ENCODE measurements at places on chromosomes 3 and 15. TPM values are rescaled to one million over a fixed set of nuclear protein-coding genes. Genes with fewer than 3 reads are reported as not detected.
A peak's percentile ranks its signal among the peaks of the same experiment; 100 is the strongest.

The PPP2R3A gene
- 32.9 TPM for total RNA-seq

The ARL13B gene
- total RNA-seq: 14.0 TPM

The CPNE9 gene
- not detected for total RNA-seq

The NXPE3 gene
- total RNA-seq: 12.8 TPM

The XRN1 gene
- total RNA-seq: 38.8 TPM

The UBA3 gene
- 68.6 TPM for total RNA-seq

DNA sequence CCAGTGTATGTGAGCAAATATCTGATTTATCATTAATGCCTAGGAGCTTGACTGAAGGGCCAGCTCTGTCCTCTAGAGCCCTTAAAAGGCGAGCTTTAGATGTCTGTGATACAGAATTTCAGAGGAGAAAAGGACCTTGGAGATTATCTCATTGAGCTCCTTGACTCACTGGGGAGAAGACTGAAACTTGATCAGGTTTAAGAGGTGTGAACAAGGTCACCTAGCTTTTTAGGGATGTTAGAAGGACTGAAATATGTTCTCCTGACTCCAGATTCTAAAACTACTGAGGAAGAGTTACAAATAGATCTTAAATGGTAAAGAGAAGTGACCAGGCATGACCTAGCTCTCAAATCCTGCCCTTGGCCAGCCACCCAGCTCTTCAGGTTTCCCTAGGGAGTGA is 193.7 kb upstream of the BHLHE40 start:
- H3K4me3 ChIP-seq: no peak overlapping the region
- no peaks in the 10 kb centered on the region for H3K27me3 ChIP-seq
- no peak for DNase-seq
- H3K36me3 ChIP-seq: peaks cover 16% of the 10 kb centered on the region
- H3K27ac ChIP-seq: no peak overlapping the region

DNA sequence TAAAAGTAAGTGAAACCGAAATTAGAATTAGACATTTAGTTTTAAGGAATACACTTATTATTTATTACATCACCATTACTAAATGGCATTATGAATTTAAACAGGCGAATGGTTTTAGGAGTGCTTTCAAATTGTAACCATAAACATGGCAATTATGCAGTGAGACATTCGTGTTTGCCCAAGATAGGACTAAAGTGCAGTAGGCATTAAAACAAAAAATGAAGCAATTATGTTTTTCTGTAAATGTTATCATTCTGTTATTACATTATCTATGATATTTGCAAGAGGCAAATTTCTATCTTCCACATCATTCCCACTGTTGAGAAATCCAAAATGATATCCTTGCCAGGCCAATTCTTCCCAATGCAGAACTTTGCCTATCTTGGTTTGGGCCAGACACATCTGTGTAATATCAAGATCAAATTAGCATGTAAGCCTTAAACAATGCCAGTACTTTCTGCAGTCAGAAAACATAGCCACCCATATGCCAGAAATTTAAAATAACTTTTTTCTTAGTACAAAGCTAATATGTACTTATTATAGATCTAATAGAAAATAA is 156.9 kb downstream of the ATP8B4 start:
- H3K36me3 ChIP-seq: no peaks in the 10 kb centered on the region
- no peak overlapping the region for H3K4me3 ChIP-seq
- H3K27me3 ChIP-seq: no peaks in the 10 kb centered on the region

GRCh38 chr15:57607570-57608000 is 15.9 kb downstream of the MYZAP start:
- DNase-seq: no peak
- H3K36me3 ChIP-seq: no peaks in the 10 kb centered on the region
- no peak overlapping the region for H3K4me3 ChIP-seq

GRCh38 chr15:88994286-88994685 is 81.1 kb upstream of the MFGE8 start:
- no peak for DNase-seq
- H3K27me3 ChIP-seq: no peaks in the 10 kb centered on the region
- no peak overlapping the region for H3K4me3 ChIP-seq
- no peaks in the 10 kb centered on the region for H3K4me1 ChIP-seq
- H3K27ac ChIP-seq: no peak overlapping the region

DNA sequence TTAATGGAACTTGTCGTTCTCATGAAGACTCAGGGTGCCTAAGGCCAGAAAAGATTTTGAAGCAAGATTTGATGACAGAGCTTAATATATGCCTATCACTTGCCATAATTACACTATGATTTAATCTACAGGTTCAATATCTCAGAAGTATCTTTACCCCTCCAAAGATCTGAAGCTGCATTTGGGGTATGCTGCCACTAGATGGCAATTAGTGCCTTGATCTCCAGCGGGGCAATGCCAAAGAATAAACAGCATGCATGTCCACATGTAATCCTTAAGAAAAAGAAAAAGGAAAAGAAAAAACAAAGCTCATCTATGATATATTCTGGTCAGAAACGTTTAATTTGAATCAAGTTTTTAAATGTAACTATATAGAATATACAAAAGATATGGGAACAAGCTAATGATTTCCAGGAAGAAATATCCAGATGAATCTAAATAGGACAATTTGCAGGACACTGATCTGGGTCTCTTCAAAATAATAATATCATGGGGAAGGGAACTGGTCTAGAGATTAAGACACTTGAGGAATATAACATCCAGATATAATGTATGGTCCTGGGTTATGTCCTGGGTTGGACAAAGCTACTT is 55.0 kb upstream of the SOX14 start:
- no peak overlapping the region for H3K4me3 ChIP-seq
- no peaks in the 10 kb centered on the region for H3K27me3 ChIP-seq
- no peaks in the 10 kb centered on the region for H3K4me1 ChIP-seq
- no peaks in the 10 kb centered on the region for H3K36me3 ChIP-seq
- DNase-seq: no peak

- peaks cover 53% of the 10 kb centered on the region for H3K36me3 ChIP-seq
- H3K27ac ChIP-seq: no peak overlapping the region
- no peak for DNase-seq
- no peak overlapping the region for H3K4me3 ChIP-seq
- H3K27me3 ChIP-seq: no peaks in the 10 kb centered on the region
Observed at GRCh38 chr3:184300378-184300720, 1.3 kb downstream of the PSMD2 start.

- DNase-seq: peak; percentile 65
- H3K4me3 ChIP-seq: peak overlapping the region; percentile 63
- H3K4me1 ChIP-seq: peaks cover 69% of the 10 kb centered on the region
- peak overlapping the region; percentile 92 for H3K27ac ChIP-seq
- no peaks in the 10 kb centered on the region for H3K36me3 ChIP-seq
Observed at GRCh38 chr3:48428088-48428571, 1.8 kb downstream of the PLXNB1 start.

DNA sequence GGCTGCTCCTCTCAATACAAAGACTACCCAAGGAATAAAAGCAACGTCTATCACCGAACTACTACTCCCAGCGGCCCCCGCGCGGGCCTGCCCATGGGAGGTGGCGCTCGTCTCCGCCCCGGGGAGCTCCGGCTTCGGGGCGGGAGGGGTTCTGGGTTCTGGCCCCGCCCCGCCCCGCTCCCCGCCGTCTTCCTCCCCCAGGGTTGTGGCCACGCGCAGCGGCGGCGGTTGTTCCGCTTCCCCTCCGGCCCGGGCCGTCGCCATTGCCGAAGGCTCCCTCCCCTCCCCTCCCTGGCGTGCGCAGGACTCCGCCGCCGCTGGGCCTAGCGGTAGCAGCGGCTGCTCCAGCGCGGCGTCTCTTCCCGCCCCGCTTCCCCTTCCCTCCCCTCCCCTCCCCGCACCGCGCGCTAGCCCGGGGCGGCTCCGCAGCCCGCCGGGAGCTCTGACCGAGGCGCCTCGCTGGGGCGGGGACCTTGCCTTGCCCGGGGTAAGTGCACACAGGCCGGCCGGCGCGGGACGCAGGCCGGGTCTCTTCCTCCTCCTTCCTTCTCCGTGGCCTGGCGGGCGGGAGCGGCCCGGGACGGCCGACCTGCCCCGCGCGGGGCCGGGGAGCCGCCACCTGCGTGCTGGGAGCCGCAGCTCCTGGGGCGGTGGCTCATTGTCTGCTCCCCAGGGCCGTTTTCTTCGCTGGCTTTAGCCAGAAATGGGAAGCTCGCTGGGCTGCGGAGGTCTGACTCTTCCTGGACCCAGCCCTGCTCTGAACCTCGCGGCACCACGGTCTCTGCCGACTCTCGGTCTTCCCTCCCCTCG is at the start of gene PAK2:
Gene PAK2 (plus strand): TSS at position 187 of the 810 bp plus-strand sequence. CDS start 42,790 bp downstream, outside the sequence.
- peak within 1 kb of the TSS; percentile 96 for H3K27ac ChIP-seq
- H3K4me1 ChIP-seq: peaks cover 21% of the 10 kb centered on the region
- DNase-seq: peak; percentile 94
- no peaks in the 10 kb centered on the region for H3K36me3 ChIP-seq
- peak within 1 kb of the TSS; percentile 90 for H3K4me3 ChIP-seq

DNA sequence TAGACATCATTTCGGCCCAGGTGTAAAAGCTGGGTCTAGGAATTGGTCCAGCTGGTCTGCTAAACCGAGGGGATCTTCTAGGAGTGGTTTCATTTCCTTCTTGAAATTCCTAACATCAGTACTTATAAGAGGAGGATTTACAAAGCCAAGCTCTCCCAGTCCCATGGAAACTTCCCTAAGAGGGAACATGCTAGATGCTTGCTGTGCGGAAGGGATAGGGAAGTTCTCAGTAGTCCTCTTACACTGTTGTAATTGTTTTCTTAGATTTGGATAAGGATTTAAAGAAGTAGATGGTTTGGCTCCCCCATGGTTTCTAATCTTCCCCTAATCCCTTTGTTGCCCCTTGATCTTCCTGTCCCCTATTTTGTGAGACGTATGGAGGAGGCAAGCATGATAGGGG is 89.7 kb upstream of the XCR1 start:
- no peak for DNase-seq
- H3K27ac ChIP-seq: no peak overlapping the region
- no peak overlapping the region for H3K4me3 ChIP-seq
- H3K27me3 ChIP-seq: no peaks in the 10 kb centered on the region
- no peaks in the 10 kb centered on the region for H3K36me3 ChIP-seq

DNA sequence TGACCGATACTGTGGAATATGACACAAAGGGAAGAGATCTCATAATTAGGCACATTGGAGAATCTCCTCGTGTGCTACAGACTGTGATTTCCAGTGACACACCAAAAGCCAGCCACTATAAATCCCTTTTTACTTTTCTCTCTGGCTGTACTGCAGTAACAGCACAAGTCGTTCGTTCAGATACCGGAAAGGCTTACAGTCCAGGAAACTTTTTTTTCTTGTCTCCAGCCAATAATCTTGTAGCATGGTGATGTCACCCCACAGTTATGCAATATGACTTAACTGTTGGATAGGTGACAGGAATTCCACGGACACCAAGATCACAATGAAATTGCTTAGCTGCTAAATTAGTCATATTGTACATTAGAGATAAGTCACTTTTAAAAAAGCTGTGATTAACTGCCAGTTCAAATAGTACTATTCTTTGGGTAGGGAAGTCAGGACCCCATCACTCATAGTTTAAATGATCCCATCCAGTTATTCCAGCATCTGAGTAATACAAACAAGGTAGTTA is 36.3 kb upstream of the TSC22D2 start:
- peak; percentile 77 for DNase-seq
- H3K36me3 ChIP-seq: no peaks in the 10 kb centered on the region
- H3K4me1 ChIP-seq: peaks cover 28% of the 10 kb centered on the region
- H3K27me3 ChIP-seq: no peaks in the 10 kb centered on the region
- peak overlapping the region; percentile 91 for H3K27ac ChIP-seq

GRCh38 chr3:120163026-120163425 is 68.8 kb upstream of the GSK3B start:
- H3K4me3 ChIP-seq: no peak overlapping the region
- H3K27me3 ChIP-seq: no peaks in the 10 kb centered on the region
- no peak for DNase-seq
- H3K36me3 ChIP-seq: no peaks in the 10 kb centered on the region

GRCh38 chr15:47334805-47335535 is 382.3 kb upstream of the SEMA6D start:
- no peak for DNase-seq
- no peak overlapping the region for H3K4me3 ChIP-seq
- H3K27ac ChIP-seq: no peak overlapping the region
- no peaks in the 10 kb centered on the region for H3K36me3 ChIP-seq
- H3K27me3 ChIP-seq: no peaks in the 10 kb centered on the region

DNA sequence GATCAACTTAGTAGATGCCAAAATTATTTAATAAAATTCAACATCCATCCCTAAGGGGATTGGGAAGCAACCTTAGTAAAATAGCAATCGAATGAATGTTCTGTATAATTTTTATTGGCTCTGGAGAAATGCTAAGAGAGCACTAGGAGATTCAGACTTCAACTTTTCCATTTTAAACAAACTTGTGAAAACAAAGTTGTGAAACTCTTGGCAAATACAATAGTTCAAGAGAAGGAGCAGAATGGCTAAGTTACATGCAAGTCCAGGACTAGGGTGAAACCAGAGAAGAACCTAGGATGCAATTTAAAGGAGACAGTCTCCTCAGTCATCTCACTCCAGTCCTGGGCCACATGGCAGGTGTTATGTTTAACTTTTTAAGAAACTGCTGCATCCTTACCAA is 16.7 kb upstream of the ZNF280D start:
- peak overlapping the region; percentile 2 for H3K27ac ChIP-seq
- no peak for DNase-seq
- H3K27me3 ChIP-seq: no peaks in the 10 kb centered on the region
- no peaks in the 10 kb centered on the region for H3K36me3 ChIP-seq

- H3K36me3 ChIP-seq: peaks cover 44% of the 10 kb centered on the region
- H3K4me1 ChIP-seq: peaks cover 57% of the 10 kb centered on the region
- no peak overlapping the region for H3K4me3 ChIP-seq
- H3K27ac ChIP-seq: peak overlapping the region; percentile 52
Observed at GRCh38 chr3:111910806-111911205, 51.7 kb downstream of the PHLDB2 start.

- no peak for DNase-seq
- H3K4me3 ChIP-seq: no peak overlapping the region
- H3K4me1 ChIP-seq: no peaks in the 10 kb centered on the region
- H3K36me3 ChIP-seq: no peaks in the 10 kb centered on the region
- H3K27ac ChIP-seq: no peak overlapping the region
Observed at GRCh38 chr3:192884777-192885773, 32.6 kb downstream of the MB21D2 start.

GRCh38 chr3:86427343-86427742 is 563.6 kb downstream of the VGLL3 start:
- H3K4me3 ChIP-seq: no peak overlapping the region
- no peaks in the 10 kb centered on the region for H3K36me3 ChIP-seq
- no peak for DNase-seq
- H3K4me1 ChIP-seq: no peaks in the 10 kb centered on the region
- H3K27me3 ChIP-seq: no peaks in the 10 kb centered on the region
- no peak overlapping the region for H3K27ac ChIP-seq

DNA sequence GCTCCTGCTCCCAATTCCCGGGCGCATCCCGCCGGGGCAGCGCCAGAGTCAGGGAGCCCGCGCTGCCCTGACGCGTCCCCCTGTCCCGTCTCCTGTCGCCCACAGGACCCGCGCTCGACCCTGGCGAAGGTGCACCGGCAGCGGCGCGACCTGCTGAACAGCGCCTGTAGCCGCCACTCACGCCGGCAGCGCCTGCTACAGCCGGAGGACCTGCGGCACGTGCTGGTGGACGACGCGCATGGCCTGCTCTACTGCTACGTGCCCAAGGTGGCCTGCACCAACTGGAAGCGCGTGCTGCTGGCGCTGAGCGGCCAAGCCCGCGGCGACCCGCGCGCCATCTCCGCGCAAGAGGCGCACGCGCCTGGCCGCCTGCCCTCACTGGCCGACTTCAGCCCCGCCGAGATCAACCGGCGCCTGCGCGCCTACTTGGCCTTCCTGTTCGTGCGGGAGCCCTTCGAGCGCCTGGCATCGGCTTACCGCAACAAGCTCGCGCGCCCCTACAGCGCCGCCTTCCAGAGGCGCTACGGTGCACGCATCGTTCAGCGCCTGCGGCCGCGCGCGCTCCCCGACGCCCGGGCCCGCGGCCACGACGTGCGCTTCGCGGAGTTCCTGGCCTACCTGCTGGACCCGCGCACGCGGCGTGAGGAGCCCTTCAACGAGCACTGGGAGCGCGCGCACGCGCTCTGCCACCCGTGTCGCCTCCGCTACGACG is 16.9 kb downstream of the C3orf22 start:
- no peaks in the 10 kb centered on the region for H3K36me3 ChIP-seq
- peak; percentile 60 for DNase-seq
- no peak overlapping the region for H3K27ac ChIP-seq
- no peak overlapping the region for H3K4me3 ChIP-seq
- H3K4me1 ChIP-seq: no peaks in the 10 kb centered on the region

Data from sigmoid colon (tissue), 7 donors.